ENCODE measurements at places on chromosomes 5 and 9.

- DNase-seq: no peak
These were observed 4.9 kb upstream of the HRH2 start for GRCh38 chr5:175652741-175653663.

DNA sequence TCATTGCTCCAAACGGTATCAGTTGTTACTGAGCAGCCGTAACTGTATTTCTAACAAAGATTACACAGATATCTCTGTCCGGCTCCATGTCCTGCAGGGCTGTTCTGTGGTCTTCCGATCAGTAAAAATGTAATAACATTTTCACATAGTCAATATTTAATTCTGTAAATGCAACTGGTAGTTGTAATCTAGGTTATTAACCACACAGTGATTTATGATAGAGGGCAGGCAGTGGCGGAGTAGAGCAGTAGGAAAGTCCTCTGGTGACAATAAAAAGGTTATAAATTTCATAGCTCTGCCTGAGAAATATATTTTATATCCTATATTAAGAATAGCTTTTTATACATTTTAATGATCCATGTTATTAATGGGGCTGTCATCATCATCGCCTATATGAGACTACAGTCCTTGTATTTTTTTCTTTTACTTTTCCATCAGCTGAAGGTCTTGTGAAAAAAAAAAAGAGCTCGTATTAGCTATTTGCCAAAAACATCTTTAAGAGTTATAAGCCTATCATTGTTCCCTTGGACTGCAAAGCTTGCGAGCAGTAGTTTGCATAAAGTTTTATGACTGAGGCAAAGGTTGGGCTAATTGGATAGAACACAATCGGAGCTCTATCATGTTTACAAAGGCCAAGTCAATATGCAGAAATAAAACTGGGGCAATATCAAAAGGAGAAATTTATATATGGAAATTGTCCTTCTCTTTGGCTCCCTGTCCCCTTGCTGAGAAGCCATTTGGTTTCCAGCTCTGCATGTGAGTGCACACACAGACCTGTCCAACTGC is 648.0 kb downstream of the IRX1 start:
- DNase-seq: no peak

DNA sequence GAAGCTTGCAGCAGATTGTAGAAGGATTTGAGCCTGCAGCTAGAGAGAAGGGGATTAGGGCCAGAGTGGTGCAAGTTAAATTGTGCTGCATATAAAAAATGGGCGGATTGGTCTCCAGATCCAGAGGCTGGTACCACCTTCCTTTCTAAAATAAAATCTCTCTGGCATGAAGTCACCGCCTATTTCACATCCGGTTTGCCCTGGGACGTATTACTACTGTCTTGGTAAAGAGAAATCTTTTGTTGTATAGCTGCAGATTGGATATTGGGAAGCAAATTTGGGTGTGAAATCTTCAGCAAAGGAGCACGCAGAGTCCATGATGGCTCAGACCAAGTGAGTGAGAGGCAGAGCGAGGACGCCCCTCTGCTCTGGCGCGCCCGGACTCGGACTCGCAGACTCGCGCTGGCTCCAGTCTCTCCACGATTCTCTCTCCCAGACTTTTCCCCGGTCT is at the start of gene GABRA1:
Gene GABRA1, plus strand, starts transcription at position 180 of the 451 bp plus-strand sequence. CDS start 2,691 bp downstream, outside the sequence.
- DNase-seq: no peak

DNA sequence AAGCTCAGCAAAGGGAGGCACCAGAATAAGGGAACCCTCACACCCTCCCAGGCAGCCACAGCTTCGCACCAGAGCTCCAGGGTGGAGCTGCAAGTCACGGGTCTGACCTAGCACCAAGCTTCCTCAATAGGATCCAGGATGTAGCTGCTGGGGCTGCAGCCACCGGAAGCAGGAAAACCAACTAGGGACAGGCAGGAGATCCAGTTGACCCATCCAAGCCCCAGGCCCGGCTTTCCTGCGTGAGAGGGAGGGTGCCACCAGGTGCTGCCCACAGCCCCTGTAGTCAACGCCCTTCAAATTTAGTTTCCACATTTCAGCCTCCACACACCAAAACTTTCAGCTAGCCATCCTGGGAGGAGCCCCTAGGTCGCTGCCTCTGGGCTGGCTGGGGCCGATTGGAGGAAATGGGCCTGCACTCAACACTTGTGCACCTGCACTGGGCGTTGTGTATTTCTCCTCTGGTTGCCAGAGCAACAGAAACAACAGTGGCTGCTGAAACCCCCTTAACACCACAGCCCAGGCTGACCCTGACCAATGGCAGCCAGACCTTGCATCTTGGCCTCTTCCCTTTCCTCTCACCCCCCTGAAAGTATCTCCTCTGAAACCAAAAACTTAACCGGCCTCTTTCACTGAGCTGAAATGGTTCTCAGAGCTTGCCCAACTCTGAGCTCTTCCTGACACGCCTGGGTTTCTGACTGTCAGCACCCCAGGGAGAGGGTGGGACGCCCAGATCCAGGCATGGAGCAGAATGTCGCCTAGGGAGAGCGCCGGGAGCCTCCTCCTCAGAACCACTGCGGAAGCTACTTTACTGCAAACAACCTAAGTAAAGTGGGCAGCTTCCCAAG is 226.5 kb upstream of the MAP3K1 start:
- DNase-seq: no peak

DNA sequence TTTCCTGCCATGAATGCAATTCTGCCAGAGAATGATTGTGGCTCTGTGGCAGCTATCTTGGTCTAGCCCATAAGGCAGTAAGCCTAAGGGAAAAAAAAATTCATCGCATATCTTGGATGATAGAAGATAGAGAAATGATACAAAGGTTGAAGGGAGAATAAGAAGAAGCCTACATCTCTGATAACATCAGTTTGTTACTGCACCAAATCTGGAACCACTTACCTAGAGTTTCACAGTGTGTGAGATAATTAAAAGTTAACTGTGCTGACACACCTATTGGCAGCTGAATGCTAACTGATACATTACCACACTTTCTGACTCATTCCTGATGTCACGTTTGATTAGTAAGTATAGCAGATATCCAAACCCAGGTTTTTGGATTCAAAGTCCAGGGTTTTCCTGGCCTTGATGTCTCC is 91.6 kb upstream of the TAF11L2 start:
- DNase-seq: no peak

DNA sequence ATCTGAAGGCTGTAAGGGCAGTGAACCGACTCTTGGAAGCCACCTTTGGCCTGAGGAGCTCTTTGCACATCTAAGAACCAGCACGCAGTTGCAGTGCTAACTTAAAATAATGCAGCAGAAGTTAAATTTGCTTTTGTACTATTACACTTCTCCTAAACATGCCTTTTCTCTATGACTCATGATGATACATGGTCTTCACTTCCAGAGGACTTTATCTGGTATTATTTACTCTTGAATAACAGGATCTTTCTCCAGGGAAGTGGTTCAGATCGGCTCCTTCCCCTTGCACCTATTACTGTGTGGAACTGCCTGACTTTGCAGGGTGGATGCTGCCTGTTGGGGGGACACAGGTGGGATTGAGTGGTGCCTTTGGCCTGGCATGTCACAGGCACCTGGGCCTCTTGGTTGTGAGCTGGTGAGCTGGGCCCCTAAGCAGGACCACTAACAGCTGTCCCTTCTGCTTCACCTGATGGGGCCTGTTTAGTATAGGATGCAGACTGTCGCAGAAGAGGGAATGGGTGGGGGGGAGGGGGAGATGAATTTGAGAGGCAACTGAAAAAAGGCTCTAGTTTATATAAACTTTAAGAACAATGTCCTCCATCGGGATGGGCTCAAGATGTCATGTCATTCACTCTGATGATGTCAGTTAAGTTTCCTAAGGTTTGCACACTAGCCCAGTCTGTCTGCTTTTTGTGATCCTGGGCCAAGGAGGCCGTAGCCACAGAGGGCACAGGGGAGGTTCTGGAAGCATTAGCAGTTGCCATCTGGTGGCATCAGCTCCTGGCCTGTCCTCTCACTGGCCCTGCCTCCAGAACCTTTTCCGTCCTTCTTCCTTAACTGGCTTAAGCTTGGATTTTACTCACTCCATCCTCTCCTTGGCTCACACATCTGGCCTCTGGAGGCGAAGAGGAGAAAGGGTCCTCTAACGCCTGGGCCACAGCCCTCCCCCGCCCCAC is 33.9 kb upstream of the GABBR2 start:
- DNase-seq: no peak

- no peak for DNase-seq
These were observed 71.5 kb downstream of the SLIT3 start for GRCh38 chr5:169229342-169229892.
